Frontal cortex (tissue), 4 donors: ENCODE measurements at places on chromosomes 6 and 20. TPM values are rescaled to one million over a fixed set of nuclear protein-coding genes. Genes with fewer than 3 reads are reported as not detected.

Gene RAB44
- not detected for total RNA-seq

Gene KIF25
- total RNA-seq: 0.41 TPM

Gene NNAT
- total RNA-seq: 367 TPM

Gene DOK5
- 236 TPM for total RNA-seq

Gene PGC
- under 0.01 TPM for total RNA-seq

Gene VGLL2
- not detected for total RNA-seq

DNA sequence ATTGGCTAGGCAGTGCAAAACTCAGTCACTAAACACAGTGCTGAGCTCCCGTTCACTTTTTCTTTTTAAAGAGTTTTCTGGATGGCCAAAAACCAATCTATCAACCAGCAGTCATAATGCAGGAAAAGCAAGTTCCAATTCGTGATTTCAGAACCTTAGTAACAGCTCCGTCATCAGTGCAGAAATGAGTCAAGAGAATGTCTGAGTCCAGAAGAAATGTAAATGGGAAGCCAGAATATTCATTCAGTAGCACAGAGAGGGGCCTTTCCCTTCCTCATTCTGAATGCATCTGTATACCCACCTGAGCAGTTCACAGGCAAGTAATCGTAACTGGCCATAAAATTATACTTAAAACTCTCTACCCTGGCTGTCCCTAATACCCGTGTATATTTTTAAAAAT lies 20.4 kb downstream of the HUS1B start:
- no peak for DNase-seq

DNA sequence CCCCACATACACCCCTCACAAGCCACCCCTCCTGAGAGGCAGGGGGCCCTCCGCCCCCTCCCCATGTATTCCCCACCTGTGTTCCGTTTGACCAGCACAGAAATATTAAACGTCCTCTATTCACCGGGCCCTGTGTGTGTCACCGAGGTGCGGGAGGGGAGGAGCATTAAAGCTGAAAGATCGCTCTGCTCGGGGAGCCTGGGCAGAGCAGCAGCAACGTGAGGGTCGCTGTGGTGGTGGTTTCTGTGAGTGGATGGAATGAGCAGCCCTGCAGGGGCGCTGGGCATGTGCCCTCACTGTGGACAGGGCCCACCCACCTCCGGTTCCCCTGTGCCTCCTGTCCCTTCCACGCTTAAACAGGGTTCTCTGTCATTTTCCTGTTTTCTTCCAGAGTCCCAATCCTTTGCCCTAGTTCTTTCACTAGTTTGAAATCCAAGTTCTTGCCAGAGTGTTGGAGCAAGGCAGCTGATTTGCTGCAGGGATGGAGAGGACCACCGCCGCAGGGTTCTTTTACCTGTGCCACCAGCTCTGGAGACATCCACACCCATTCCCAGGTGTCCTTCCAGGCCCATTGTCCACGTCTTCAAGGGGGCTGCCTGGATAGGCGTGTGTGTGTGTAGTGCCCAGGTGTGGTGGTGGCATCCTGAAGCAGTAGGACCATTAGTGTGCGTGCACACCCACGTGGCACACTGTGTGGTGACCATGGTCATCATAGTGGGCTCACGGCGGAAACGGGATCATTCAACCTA lies 37.6 kb upstream of the MDFI start:
- no peak for DNase-seq

DNA sequence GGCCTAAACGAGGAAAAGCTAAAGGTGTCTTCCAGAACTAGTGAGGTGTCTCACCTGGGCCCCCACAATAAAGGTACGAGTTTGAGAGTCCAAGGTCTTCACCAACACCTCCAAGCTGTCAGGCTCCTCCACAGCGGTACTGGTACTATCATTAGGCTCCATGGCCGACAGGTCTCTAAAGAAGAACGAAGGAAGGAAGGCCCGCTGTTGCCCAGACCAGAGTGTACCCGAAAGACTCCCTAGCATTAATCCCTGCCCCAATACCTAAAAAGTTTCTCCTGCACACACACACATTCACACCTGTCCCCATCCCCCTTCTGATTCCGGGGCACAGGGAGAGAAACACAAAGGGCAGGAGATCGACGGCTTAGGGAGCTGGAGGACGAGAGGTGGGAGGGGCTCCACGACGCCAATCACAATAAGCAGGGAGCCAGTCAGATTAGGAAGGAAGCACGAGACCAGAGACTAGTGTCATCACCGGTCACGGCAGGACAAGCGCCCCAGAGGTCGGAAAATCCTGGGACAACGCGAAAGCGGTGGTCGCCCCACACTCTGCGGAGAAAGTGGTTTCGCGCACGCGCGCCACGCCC lies 764 bp downstream of the BAG6 start:
- DNase-seq: peak; percentile 80

- DNase-seq: no peak
Measured at GRCh38 chr6:116011520-116011919, 49.2 kb downstream of the FRK start.

DNA sequence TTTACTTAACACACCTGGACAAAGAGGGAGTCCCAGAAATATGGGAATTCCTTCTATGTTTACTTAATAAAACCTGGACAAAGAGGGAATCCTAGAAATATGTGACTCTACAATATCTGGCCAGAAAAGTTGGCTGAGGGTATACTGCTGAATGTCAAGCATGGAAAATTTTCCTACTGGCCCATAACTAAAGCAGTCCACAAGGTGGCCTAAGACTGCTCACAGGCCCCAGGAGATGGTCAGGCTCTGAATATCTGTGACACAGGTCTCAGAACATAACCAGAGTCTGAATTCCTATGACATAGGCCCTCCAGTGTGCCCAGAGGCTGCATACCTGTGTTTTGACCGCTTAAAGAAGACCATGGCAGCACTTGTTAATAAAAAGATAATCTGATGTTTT lies 578.2 kb upstream of the NRSN1 start:
- DNase-seq: no peak

GRCh38 chr6:52116605-52116948 lies 29.2 kb upstream of the PKHD1 start:
- no peak for DNase-seq

- DNase-seq: no peak
Measured at GRCh38 chr6:113967777-113968176, 3.2 kb downstream of the HDAC2 start.
